Tibial artery (tissue), 4 donors: ENCODE measurements at places on chromosomes 11 and 22.

GRCh38 chr11:104165014-104165413 lies 1.1 kb upstream of the PDGFD start:
- no peak for DNase-seq

GRCh38 chr11:36057379-36058042 lies 113.6 kb downstream of the LDLRAD3 start:
- DNase-seq: no peak

DNA sequence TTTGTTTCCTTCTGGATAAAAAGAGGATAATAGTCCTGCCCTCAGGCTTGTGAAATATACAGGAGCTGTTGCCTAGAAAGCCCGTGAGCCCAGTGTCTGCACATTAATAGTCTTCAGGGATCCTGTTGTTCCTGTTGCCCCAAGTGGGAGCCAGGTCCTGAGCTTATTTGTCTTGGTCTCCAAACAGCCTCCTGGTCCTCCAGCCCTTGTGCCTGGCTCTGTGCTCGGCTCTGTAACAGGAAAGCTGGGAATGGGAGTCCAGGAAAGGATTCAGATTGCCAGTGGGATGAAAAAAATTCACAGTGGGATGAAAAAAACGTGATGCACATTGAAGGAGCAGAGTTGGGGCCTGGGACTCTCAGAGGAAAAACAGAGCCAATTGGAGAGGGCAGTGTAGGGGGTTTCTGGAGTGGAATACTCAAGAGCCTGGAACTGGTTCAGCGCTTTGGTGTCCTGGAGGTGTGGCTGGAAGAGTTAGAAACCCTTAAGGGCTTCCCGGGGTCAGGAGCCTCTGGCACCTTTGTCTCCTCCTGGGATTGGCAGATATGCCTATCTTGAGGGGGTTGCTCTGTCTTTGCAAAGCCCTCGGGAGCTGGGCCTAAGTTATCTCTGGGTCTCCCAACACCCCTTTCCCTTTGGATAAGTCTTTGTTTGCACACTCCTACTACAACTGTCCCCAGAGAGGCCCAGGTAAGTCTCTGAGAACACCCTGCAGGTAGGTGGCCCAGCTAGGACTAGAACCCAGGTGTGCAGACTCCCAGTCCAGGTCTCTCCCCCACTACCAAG lies 2.3 kb upstream of the INPPL1 start:
- DNase-seq: peak; percentile 66

DNA sequence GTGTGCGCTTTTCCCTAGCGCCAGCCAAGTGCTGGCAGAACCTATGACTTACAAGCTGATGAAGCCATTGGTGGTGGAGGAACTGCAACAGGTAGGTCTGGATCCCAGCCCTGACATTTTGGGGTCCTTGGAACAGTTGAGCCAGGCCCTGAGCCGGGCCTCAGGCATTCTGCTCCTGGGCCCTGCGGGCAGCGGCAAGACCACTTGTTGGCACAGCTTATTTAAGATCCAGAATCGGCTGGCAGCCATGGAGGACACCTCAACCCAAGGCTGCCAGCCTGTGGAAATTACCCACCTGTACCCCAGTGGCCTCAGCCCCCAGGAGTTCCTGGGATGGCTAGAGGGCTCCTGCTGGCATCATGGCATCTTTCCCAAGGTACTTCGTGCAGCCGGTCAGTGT lies 49.7 kb downstream of the DNHD1 start:
- no peak for DNase-seq

DNA sequence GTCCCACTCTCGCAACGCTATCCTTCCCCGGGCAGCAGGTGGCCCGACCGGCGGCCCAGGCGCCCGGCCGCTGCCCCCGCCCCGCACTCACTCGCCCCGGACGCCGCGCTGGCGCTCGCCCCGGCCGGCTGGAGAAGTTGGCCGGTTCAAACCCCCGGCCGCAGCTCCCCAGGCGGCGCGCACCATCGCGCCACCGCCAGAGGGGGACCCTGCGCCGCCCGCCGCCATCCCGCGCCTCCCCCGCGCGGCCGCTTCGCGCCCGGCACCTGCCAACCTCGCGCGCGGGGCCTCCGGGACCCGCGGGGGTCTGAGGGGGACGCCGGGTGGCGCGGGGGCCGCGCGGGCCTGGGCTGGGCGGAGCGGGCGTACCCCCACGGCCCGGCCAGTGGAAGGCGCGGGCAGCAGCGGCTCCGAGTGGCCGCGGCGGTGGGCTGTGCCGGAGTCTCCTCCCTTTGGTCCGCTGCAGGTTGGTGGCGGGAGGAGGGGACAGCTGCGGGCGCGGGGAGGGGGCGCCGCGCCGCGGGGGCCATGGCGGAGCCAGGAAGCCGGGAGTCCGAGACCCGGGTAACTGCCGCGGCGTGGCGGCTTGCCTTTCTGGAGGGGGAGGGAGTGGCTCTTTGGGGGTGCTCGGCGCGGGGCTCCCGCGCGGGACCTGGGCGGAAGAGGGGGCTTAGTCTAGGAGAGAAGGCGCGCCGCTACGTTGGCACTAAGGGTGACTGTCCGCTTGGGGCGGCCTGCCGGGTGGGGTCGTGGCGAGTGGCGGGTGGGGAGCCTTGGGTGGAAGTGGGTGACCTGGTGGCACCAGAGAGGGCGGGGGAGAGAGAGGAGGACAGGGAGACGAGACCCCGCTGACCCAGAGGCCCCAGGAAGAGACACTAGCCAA lies at the start of the genes MPST and TST:
MPST (plus strand) TSS at position 434 of the 883 bp plus-strand sequence; CDS start at position 529, 95 bp downstream.
TST (minus strand) TSS at position 139 of the 883 bp plus-strand sequence. CDS start 715 bp downstream, outside the sequence.
- DNase-seq: peak; percentile 76

- DNase-seq: no peak
Measured at GRCh38 chr22:20763630-20764470, 10.1 kb upstream of the SERPIND1 start.

DNA sequence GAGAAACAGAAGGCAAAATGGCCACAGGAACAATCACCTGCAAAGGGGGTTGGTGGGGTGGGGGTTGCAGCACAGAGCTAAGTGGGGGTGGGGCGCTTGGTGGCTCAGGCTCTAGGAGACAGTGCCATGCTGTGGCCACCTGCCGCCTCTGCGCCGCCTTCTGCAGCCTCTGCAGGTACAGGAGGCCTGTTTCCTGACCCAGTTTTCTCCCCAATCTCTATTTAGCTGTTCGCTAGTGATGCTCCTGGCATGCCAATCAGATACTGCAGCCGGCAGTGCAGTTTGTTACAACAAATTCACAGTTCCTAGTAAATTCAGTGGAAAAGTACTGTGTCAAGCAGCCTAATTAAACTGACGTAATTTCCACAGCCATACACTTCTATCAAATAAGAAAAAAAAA lies 106.4 kb downstream of the SERGEF start:
- no peak for DNase-seq

DNA sequence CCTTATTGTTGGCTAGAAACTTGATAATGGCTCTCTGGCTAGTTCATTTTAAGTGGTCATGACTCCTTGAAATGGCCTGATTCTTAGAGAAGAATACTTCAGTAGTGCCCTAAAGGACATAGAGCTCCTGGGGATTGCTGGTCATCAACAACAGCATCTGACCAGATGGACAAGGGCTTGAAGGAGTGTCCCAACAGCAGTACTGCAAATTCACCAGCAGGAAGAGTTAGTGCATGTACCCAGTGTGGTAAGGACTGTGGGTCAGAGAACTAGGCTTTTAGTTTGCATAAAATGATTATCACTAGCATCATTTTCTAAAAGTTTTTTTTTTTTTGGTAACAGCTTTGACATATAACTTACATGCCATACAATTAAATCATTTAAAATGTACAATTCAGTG lies 39.5 kb upstream of the CUL5 start:
- no peak for DNase-seq

DNA sequence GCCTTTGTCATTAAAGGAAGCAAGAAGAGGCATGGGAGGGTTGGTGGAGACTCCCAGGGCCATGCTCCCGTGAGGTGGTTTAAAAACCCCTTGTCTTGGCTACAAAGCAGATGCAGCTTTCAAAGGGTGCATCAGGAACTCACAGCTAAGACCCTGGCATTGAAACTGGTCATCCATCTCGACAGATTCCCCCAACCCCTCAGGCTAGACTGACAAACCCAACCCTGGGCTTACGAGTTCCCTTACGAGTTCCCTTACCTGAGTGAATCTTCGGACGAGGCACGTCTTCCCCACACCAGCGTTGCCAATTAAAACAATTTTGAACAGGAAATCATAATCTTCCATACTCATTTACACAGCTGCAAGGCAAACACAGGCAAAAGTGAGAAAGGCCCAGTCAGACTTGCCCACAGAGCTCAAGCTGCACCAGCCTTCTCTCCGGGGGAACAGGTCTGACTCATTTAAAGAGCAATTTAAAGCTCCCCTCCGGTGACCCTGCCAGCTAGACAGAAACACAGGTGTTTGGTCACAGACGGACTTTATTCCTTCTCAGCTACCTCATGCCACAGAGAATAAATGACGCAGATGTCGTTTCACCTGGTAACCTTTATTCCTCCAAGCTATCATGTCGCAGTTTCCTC lies 74.6 kb downstream of the RAB30 start:
- DNase-seq: no peak
